Fibroblast of the aortic adventitia (primary cell): ENCODE measurements at places on chromosomes 1 and 21. TPM values are rescaled to one million over a fixed set of nuclear protein-coding genes. Genes with fewer than 3 reads are reported as not detected.

The TEX38 gene
- not detected in 2 replicates for total RNA-seq

The HEYL gene
- total RNA-seq = not detected in 2 replicates

The LYPD8 gene
- 0.27 TPM in 1 of 2 replicates, not detected in the other for total RNA-seq

The ANGPTL3 gene
- total RNA-seq = under 0.01 TPM in 1 of 2 replicates, not detected in the other
